ENCODE measurements at places on chromosomes 1 and 21.

- DNase-seq, result no peak
Observed at GRCh38 chr1:119703666-119704450, 7.9 kb upstream of the PHGDH start.

DNA sequence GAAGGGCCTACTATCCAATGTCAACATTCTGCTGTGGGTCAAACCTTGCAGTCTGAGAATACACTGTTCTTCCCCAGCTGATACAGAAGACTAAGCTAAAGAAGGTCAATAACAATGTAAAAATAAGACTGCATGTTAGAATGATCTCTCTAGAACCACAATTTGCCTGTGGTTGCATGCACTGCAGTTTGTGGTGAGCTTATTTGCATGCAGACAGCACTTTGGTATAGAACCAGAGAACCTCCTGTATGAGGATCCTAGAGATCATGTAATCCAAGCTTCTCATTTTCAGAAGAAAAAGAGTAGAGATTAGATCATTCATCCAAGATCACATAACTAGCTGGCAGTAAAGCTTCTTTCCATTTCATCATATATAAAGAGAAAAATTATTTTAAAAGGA is 15.8 kb downstream of the SYNJ1 start:
- no peak for DNase-seq

GRCh38 chr1:108686614-108687313 is 5.3 kb upstream of the PRPF38B start:
- DNase-seq, result no peak

GRCh38 chr21:42146273-42146805 is 72.6 kb upstream of the ABCG1 start:
- no peak for DNase-seq

GRCh38 chr1:190478149-190479049 is 735 bp upstream of the BRINP3 start:
- DNase-seq, result peak; percentile 68

DNA sequence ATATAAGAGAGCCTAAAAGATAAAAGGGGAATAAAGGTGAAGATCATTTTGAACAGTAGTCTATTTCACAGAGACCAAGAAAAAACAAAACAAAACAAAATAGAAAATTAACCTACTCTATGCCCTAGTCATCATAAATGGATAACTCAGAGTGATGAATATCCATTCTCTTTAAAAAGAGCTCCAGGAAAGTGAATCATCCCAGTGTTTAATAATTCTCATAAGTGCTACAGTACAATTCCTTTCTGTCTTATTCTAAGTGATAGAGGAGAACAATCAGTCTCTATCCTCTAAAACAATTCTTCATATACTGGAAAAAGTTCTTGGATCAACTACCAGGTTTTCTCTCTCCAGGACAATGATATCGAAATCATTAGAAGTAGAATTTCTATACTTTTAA is 45.8 kb downstream of the GDAP2 start:
- DNase-seq, result no peak

GRCh38 chr1:232984577-232985425 is 34.4 kb downstream of the NTPCR start:
- DNase-seq, result peak; percentile 63

DNA sequence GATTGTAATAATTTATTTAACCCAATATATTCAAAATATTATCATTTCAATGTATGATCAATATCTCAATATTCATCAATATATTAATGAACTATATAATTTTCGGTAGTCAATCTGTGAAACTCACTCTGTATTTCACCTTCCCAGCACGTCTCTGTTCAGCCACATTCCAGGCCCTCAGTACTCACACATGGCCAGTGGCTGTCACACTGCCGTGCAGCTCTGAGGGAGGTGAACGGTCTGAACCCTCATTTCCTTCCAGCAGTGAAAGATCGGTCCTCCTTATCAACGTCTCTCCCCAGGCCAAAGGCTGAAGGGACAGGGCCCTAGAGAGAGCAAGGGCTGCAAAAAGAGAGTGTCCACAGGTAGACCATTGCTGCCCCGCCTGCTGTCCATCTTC is 39.5 kb upstream of the ZNF124 start:
- DNase-seq, result no peak

DNA sequence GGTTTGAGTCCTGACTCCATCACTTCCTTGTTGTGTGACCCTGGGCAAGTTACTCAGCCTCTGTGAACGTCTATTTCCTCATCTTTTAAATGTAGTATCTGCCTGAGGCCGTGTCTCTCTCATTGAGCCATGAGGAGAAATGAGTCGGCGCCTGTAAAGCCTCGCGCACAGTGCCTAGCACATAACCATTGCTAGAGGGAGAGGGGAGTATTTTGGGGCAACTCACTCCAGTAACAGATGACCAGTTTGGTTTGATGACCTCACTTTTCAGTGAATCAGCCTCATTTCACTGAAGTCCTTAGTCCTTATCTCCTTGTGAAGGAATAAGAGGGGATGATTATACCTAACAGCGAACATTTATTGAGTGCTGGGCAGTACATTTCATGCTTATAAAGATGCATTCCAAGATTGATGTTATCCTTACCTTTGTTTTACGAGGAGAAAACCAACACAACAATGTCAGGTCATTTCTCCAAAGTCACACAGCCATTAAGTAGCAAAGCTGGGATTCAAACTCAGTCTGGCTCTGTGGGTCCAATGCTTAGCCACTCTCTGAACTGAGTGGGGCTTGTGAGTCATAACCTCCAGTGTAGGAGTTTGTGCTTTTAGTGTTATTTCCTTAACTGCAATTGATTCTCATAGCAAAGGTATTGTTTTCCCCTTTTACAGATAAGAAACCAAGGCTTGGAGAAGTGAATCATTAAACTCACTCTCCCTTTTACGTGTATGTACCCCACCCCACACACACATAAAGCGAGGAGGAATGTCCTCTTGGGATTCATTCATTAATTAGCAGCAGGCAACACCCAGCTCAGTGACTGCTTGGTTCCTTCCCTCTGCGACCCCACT is 25.9 kb downstream of the KCNC4 start:
- DNase-seq, result no peak

- DNase-seq, result no peak
Observed at GRCh38 chr1:65362545-65362944, 53.2 kb downstream of the DNAJC6 start.

GRCh38 chr21:31557421-31558188 is 101.9 kb upstream of the SOD1 start:
- no peak for DNase-seq

DNA sequence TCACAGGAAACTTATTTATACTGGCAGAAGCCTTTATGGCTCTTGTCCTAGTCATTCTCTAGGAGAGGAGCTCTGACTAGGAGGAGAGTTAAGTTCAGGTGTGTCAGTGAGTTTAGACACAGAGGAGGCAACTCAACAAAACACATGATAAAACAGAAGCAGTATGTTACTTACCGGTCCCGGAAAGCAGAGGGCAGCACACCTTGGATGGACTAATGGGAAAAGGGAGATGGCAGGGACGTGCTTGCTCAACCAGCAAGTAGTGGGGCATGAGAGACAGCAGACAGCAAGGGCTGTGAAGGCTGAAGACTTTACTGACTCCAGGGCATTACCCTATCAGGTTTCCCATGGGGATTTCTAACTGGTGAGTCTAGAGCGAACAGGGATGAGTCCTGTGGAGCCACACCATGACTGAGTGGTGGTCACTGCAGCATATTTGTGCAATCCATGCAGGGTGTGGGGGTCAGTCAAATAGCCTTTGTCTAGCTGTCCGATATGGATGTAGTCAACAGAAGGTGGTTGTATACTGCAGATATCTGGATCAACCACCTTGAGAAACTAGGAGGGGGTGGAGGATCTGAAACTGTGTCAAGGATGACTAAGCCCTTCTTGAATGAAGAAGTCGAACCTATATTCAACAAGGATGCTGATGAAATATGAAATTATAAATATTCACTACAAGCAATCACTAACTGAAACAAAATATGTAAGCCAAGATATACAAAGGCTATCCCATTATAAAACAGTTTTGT is 596.3 kb upstream of the CHRM3 start:
- no peak for DNase-seq

GRCh38 chr1:67601539-67601938 is 83.5 kb upstream of the GADD45A start:
- no peak for DNase-seq

- DNase-seq, result no peak
Observed at GRCh38 chr1:83854456-83854855, 144.5 kb downstream of the TTLL7 start.

GRCh38 chr1:2632561-2633361 is at the start of gene MMEL1:
MMEL1 (minus strand) TSS chr1:2633016; CDS start chr1:2629484, 3,532 bp downstream.
- DNase-seq, result no peak

GRCh38 chr1:67937651-67938050 is 104.4 kb upstream of the GNG12 start:
- no peak for DNase-seq

DNA sequence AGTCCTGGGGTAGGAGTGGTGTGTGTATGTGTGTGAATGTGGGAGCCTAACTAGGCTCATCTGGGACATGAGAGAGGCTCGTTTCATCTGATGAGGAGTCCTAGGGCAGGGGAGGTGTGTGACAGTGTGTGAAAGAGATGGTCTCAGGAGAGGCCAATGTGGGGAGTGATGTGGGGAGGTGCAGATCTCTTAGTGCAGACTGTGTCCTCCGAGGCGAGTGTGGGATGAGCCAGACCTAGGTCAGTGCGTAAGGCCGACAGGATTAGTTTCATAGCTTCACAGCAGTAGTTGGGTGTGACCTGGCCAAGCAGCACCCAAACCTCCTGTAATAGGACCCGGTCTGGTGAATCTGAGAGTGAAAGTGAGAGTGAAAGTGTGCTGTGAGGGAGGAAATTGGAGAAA is 94.7 kb downstream of the LIPI start:
- no peak for DNase-seq

DNA sequence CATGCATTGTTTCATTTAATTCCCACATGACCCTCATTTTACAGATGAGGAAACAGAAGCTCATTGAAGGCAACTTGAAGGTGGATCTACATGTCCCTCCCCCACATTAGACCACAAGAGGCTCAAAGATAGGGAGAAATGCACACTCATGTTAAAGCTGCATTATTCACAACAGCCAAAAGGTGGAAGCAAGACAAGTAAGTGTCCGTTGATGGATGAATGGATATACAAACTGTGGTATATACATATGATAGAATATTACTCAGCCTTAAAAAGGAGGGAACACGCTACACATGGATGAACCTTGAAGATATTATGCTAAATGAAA is 149.7 kb upstream of the JUN start:
- no peak for DNase-seq

GRCh38 chr1:102790997-102791396 is 317.3 kb downstream of the COL11A1 start:
- DNase-seq, result peak; percentile 0

- no peak for DNase-seq
Observed at GRCh38 chr1:162977944-162978568, 91.1 kb upstream of the RGS4 start.

GRCh38 chr21:29949991-29950390 is 10.2 kb upstream of the GRIK1 start:
- DNase-seq, result no peak

DNA sequence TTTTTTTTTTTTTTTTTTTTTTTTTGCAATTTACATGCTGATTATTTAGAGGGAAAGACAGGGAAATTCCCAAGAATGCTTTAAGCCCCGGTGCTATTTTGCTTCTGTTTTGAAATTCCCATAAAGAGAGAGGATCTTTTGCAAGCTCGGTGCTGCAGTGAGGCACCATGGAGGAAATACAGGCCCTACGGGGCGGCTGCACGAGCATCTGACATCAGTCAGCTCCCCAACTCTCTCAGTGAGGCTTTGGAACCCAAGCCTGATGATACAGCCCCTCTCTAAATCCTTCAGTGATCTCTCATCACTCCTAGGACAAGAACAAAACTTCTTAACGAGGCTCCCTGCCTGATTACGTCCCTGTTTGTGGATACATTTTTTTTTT is 791 bp upstream of the CHI3L1 start:
- DNase-seq, result no peak

DNA sequence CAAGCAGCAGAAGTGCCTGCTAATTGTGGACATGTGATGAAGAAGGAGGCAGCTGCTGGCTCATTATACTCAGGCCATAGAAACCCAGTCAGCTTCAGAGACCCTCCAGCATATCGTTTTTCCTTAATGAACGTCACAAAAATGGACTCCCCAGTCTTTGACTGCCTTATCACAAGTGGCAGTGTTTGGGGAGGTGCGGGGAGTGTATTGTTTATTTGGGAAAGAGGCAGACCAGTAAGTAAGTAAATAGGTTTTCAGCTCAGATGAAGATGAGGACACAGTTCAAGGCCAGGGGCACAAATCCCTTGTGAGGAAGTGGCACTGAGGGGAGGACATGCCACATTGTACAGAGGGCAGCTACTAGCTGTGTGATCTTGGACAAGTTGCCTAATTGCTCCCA is 43.5 kb upstream of the NRDC start:
- DNase-seq, result no peak

DNA sequence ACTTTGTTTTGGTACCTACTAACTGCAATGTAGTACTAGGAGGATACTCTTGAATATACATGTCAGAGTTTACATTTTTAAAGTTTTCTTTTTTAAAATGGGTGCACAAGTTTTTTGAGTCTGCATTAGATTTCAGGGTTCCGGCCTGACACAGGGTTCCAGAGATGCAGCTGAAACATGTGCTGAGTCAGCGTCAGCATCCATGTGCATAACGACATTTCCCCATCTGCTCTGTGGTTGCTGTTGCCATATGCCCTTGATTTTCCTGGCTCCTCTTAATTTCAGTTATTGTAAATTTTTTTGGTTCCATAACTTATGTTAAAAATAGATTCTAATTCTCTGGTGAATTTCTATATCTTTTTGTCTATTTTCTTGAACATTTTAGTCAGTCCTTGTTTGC is 12.3 kb upstream of the METTL13 start:
- DNase-seq, result no peak

DNA sequence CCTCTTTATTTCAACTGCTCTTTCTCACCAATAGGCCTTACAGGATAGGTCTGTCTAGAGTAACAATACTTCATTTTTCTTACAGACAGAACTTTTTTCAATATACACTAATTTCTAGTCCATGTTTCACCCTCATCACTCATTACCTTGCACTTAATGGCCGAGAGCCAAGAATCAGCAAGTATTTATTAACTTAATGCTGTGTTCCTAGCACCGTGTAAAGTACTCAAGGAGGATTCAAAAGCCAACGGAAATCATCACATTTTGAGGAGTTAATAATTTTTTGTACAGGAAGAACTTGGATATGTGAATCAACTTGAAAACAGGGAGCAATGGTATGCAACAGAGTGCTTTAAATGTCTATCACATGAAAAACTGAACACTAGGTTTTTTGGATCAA is 102.0 kb downstream of the PTPN14 start:
- DNase-seq, result no peak

DNA sequence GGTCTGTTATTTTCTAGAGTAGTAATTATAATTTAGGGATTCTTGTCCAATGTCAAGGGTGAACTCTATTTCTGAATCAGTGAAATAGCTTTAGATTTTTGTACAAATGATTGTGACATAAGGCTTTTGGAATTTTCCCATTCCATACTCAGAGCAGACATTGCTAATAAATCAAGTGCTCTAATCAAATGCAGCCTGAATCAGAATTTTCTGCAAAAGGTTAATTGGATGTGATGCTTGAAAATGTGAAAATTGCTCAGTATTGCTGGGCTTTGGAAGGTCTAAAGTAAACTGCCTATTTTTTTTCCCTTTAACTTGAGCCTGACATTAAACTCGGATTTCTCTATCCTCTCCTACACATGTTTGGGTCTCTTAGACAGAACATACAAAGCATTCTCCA is 23.2 kb downstream of the SGIP1 start:
- no peak for DNase-seq

GRCh38 chr1:91556556-91556955 is 55.9 kb downstream of the CDC7 start:
- DNase-seq, result no peak
